ENCODE measurements at places on chromosomes 3 and 15.

GRCh38 chr3:157239082-157239704, 79.2 kb upstream of the CCNL1 start:
- DNase-seq, result peak; percentile 38

DNA sequence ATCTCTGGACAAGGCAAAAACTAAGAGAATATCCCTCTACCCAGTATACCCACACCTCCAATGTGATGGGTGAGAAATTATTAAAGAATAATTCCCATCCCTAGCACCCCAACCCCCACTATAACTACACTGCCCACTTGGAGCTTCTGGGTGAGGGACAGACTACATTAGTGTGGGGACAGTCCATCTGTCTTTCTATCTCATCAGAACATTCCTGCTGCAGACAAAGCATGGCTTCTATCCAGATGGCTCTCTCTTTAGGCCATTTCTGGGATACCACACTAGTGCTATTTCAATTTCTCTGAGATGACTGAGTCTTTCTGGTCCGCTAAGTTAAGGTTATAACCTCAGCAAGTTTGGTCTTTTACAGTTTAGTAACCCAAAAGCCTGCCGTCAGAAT, 6.6 kb downstream of the CSNK1G1 start:
- DNase-seq, result no peak

- no peak for DNase-seq
Measured at GRCh38 chr3:116474032-116474780, 28.9 kb upstream of the LSAMP start.

DNA sequence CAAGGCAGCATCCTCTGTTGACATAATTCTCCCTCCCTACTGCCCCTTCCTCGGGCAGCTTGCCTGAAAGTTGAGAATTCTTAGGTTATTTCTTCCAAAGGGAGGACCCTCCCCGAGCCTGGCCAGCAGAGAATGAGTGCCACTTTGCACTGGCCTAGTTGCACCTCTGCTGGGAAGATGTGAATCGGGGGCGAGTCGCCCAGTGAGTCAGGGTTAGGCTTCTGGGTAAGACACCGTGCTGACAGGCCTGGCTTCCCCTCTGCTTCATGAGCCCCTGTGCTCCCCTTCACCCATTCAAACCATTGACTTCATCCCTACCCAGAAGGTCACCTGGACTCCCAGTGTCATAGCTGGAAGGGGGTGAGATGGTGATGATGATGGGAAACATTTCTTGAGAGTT, 82.3 kb downstream of the AAGAB start:
- DNase-seq, result no peak

- no peak for DNase-seq
Measured at GRCh38 chr3:190012784-190013183, 107.9 kb downstream of the P3H2 start.

DNA sequence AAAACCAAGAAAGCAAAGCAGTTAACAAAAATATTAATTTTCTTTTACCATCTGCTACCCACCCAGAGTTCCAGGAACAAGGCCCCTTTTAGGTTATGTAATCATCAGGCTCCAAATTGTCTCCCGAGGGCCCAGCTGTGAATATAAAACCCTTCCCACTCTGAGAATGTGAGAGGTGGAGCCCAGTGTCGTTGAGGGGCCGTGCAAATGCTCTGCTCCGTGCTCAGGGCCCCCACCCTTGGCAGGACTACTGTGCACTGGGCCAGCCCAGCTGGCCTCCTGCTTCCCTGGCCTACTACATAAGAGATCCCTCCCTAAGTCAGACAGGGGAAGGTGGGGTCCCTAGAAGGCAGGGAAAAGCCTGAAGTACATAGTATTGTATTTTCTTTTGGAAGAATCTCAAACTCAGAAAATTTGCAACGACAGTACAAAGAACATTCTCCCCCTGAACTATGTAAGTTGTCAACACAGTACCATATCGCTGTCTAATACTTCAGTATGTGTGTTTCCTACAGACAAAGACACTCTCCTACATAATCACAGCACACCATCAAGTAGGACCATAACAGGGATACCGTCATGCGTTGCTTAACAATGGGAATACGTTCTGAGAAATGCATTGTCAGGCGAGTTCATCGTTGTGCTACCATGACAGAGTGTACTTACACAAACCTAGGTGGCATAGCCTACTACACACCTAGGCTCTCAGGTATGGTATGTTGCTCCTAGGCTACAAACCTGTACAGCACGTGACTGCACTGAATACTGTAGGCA, 4.4 kb upstream of the CLEC3B start:
- no peak for DNase-seq

GRCh38 chr3:10473581-10474274, 31.7 kb downstream of the ATP2B2 start:
- no peak for DNase-seq

GRCh38 chr15:99051308-99051707, 43.7 kb upstream of the PGPEP1L start:
- no peak for DNase-seq

- DNase-seq, result no peak
Measured at GRCh38 chr3:127959873-127960272, 44.8 kb downstream of the KBTBD12 start.

- no peak for DNase-seq
Measured at GRCh38 chr15:67147396-67147949, 82.1 kb downstream of the SMAD3 start.

GRCh38 chr3:133967992-133968892, 61.5 kb downstream of the SLCO2A1 start:
- no peak for DNase-seq

- no peak for DNase-seq
Measured at GRCh38 chr3:111903067-111903511, 44.0 kb downstream of the PHLDB2 start.

DNA sequence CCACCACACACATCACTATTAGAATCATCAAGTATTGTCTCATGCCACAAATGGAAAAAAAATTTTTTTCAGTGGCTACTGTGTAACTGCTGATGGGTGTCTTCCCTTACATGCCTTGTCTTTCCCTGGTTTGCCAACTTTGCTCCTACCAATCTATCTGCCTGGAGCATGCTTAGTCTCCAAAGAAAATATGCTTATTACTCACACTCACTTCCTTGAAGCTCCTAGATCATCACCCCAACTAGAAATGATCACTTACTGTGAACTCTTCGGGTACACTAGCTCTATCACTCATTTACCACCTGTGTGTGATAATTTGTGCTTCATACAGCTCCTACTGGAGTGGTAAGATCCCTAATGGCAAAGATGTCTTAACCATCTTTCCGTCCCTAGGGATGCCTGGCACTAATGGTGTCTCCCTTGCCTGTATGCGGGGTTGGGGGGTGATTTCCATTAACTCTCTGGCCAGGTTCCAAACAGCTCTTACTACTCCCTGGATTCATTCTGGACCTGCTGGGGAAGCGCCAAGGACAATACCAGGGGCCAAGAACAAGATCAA, 799 bp downstream of the VPS33B start:
- DNase-seq, result no peak

GRCh38 chr15:43893956-43894355, 67.2 kb downstream of the WDR76 start:
- no peak for DNase-seq

GRCh38 chr15:45378913-45379262, 544 bp upstream of the GATM start:
- no peak for DNase-seq

DNA sequence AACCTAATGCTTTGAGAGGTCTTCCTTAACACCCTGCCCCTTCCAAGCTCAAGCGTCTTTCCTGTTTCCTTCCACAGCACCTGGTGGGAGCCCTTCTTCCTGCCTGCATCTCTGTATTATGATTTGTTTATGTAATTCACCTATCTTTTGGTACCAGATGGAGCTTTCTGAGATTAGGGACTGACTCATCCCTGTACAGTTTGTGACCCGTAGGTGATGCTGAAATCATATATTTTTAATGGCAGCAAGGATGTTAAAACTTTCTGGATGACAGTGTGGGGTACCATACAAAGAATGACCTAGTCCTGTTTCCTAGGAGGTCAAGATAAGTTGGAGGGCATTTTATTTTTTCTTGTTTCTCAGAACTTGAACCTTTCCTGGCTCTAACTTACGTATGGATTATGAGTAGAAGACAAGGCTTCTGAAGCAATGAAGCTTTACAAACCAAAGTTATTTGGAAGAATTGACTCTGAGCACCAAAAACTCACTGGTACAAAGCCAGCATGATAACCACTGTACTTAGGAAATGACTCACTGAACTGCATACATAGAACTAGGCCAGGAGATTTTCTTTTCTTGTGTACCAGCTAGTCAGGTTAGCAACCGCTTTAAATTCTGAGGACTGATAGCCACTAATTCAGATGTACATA, 46.6 kb downstream of the HHLA2 start:
- DNase-seq, result no peak

DNA sequence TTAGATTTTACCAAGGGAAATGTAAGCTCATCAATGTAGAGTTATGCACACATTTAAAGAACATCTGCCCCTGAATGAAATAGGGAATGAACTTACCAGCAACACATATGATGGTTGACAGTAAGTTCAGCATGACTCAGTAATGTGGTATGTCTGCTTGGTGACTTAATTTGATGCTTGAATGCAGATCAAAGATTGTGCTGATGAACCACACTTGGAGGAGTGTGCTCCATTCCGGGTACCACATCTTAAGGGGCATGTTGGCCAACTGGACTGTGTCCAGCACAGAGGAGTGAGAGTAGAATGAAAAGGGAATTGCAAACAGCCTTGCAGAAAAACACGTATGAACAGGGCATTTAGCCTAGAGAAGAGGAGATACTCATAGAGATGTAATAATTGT, 171.0 kb upstream of the RARB start:
- no peak for DNase-seq

GRCh38 chr15:65132878-65133547, 595 bp downstream of the PDCD7 start:
- DNase-seq, result peak; percentile 5

GRCh38 chr15:100680726-100681125, 78.3 kb downstream of the ASB7 start:
- no peak for DNase-seq

- DNase-seq, result no peak
Measured at GRCh38 chr3:172402892-172403643, 45.2 kb downstream of the GHSR start.

- DNase-seq, result no peak
Measured at GRCh38 chr3:24867783-24868182, 373.1 kb upstream of the THRB start.

DNA sequence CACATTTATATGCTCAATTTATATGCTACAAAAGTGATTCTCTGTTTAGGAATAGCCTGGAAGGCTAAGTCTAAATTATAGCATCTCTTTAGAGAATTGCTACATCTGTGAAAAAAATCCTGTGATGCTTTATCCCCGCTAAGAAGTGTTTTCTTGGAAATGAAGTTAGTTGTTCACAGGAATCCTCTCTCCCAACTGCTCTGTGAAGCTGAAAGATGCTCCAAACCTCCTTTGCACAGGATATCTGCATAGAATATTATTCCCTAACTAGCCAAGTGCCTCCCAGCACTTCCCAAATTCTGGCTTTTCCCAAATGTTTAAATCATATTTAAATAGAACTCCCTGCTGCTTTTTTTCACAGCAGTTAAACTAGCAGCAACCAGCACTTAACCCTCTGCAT, 132.2 kb downstream of the SRGAP3 start:
- DNase-seq, result no peak

DNA sequence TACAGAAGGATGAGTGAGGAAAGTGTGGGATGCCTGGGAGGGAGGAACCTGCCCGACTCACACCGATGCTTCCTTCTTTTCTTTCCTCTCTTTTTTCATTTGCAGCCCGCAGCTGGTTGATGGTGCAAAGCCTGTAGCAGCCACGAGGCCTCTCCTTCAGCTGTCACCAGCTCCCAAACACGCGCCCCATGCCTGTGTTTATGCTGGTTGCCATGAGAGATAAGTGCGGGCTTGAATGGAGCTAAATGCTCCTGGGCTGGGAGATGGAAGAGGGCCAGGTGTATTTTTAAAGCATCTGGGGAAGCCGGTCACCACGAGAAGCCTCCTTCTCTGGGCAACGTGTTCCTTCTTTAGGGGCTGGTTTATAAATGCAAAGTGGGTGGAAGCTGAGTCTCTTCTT, 9.3 kb downstream of the COLQ start:
- no peak for DNase-seq

DNA sequence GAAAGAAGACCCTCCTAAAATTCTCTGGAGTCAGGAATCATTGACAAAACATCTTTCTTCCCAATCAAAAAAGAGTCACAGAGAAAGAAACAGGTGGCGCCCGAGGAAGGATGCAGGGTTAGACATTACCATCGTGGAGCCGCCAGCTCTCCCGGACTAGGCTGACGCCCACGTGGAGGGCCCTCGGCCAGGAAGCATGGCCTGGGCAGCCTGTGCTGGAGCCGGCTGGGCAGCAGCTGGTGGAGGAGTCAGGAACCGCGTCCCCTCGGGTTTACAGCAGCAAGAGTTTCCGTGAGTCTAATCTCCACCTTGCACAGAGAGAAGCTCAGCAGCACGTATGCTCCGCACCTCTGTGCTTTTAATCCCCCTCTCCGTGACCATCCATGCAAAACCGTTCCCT, 533.7 kb upstream of the ATP11B start:
- DNase-seq, result no peak

DNA sequence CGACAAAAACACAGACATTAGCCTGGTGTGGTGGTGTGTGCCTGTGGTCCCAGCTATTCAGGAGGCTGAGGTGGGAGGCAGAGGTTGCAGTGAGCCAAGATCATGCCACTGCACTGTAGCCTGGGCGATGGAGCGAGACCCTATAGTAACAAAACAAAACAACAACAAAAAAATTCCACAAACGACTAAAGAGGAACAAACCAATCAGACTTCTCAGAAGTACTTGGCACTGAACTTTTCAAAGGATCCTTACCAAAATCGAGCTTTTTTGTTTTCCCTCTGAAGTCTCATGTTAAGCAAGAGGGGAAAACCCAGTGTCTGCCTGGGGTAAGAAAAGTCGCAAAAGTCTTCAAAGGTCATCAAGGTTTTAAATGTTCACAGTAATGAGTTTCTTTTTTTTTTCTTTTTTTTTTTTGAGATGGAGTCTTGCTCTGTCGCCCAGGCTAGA, 30.1 kb upstream of the TFRC start:
- no peak for DNase-seq

- DNase-seq, result no peak
Measured at GRCh38 chr3:2420919-2421318, 322.3 kb downstream of the CNTN4 start.

DNA sequence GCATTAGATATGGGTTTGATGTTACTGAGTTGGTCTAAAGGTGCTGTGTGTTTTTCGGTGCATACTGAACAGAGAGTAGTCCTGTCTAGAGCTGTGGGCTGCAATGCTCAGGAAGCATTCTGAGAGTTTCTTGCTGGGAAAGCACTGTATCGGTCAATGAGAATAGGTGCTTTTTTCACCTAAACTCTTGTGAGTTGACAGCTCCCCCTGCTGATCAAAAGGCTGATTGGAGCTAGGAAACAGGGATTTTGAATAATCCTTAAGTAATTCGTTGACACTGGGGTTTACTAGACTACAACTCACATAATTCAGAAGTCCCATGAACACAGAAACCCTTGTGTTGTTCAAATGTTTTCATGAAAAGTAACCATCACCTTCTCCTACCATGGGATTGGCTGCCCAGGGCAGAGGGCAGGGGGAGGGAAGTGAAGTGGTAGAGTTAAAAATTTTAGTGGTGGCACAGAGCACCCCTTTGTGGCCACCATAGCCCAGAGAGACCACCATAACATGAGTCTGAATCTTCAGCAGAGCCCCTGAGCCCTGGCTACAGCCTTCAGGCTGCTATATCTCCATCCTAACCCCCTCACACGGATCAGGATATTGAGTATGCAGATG, 13.0 kb upstream of the MANF start:
- no peak for DNase-seq

- no peak for DNase-seq
Measured at GRCh38 chr3:12155264-12155663, 3.4 kb downstream of the TIMP4 start.
